Hair follicular keratinocyte (primary cell): ENCODE measurements at places on chromosomes 6 and 20. TPM values are rescaled to one million over a fixed set of nuclear protein-coding genes. Genes with fewer than 3 reads are reported as not detected.

GLP1R gene
- not detected in 2 replicates for total RNA-seq

VGLL2 gene
- total RNA-seq: not detected in 2 replicates

LTB gene
- total RNA-seq: 0.49 and 1.5 TPM in 2 replicates

C20orf141 gene
- total RNA-seq: not detected in 2 replicates

MICB gene
- total RNA-seq: 8.7 and 16.8 TPM in 2 replicates

RIPPLY2 gene
- 0.11 TPM in 1 of 2 replicates, not detected in the other for total RNA-seq

PBOV1 gene
- total RNA-seq: not detected in 2 replicates

DEFB129 gene
- not detected in 2 replicates for total RNA-seq

FAM8A1 gene
- 7.7 and 11.3 TPM in 2 replicates for total RNA-seq

HLA-DRA gene
- not detected in 2 replicates for total RNA-seq

SLC4A11 gene
- 3.6 and 6.8 TPM in 2 replicates for total RNA-seq

COL20A1 gene
- total RNA-seq: not detected in 2 replicates

VNN1 gene
- 0.46 and 0.70 TPM in 2 replicates for total RNA-seq

BMP2 gene
- 5.6 and 9.9 TPM in 2 replicates for total RNA-seq

SUMO4 gene
- 0.15 and 0.16 TPM in 2 replicates for total RNA-seq

TAGAP gene
- not detected in 2 replicates for total RNA-seq

LY6G6F gene
- total RNA-seq: not detected in 2 replicates

SRMS gene
- total RNA-seq: 0.39 TPM in 1 of 2 replicates, not detected in the other

MLN gene
- not detected in 2 replicates for total RNA-seq

SLC22A3 gene
- 2.5 and 4.0 TPM in 2 replicates for total RNA-seq

PRDM13 gene
- total RNA-seq: 0.08 TPM in 1 of 2 replicates, not detected in the other

SMOC2 gene
- not detected in 2 replicates for total RNA-seq

CASS4 gene
- not detected in 2 replicates for total RNA-seq

TP53INP2 gene
- total RNA-seq: 0.80 and 1.6 TPM in 2 replicates

RIPOR3 gene
- 0.04 TPM in 1 of 2 replicates, not detected in the other for total RNA-seq

GJA10 gene
- total RNA-seq: not detected in 2 replicates

SNRNP48 gene
- 6.3 and 7.5 TPM in 2 replicates for total RNA-seq

TMEM244 gene
- not detected in 2 replicates for total RNA-seq

TMEM170B gene
- total RNA-seq: 0.04 and 0.08 TPM in 2 replicates

QKI gene
- total RNA-seq: 55.9 and 56.5 TPM in 2 replicates
